ENCODE measurements at places on chromosomes 16 and 17.
A peak's percentile ranks its signal among the peaks of the same experiment; 100 is the strongest.

- DNase-seq, result no peak
These were observed 205.2 kb downstream of the STX8 start for GRCh38 chr17:9370467-9370866.

DNA sequence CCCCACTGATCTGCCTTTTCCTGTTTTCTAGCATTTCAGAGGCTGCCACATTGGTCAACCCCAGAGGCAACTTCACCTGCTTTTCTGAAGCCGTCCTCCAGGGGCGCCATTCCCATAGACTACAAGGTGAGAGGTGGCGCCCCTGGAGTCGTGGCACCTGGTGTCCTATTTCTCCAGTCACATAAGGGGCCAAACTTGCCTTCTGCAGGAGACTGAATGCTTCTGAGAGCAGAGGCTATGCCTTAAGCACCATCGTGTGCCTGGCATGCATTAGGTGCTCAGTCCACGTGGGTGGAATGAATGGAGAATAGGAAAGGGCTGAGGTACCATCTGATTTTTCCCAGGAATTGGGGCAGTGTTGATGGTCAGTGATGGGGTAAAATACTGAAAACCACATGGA is 164.8 kb downstream of the HAPSTR1 start:
- no peak for DNase-seq

- no peak for DNase-seq
These were observed 3.2 kb downstream of the KIFC3 start for GRCh38 chr16:57798953-57799599.

GRCh38 chr16:31916056-31916488 is 42.5 kb downstream of the ZNF267 start:
- DNase-seq, result no peak

- DNase-seq, result no peak
These were observed 102.1 kb downstream of the CDH13 start for GRCh38 chr16:82728901-82729300.

- no peak for DNase-seq
These were observed 33.8 kb downstream of the SDK2 start for GRCh38 chr17:73610331-73610911.

- DNase-seq, result no peak
These were observed 3.9 kb downstream of the NAGS start for GRCh38 chr17:44008205-44008909.

DNA sequence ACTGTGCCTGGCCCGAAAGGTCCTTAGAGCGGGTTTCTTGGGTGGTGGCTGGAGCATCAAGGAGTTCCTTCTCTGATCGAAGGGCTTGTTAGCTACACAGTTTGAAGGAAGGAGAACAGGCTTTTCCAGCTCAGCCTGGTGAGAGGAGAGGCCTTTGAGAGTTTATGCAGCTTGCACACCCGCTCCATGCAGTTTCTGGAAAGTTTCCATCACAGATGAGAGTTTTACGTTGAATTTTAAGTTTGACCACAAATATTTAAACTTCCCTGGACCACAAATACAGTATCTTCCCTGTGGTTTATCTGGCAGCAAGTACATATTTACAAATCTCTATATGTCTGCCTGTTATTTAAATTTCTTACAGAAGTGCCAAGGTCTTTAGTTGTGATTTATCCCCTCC is 56.8 kb downstream of the HIC1 start:
- DNase-seq, result no peak

DNA sequence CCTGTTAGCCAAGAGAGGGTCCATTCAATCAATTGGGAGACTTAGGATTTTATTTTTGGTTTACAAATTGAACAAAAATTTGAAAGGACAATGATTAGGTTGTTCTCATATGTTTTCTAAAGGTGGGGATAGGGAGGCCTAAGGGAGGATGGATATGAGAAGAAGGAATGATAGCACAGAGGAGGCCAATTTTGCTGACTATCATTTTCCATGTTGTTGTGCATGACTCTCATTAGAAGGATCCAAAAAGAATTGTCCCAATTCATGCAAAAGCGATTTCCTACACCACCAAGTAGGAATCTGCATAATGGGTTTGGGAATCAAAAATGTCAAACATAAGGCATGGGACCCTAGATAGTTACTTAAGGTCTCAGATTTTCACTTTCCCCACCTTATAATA is 524.8 kb downstream of the KIF2B start:
- DNase-seq, result no peak

DNA sequence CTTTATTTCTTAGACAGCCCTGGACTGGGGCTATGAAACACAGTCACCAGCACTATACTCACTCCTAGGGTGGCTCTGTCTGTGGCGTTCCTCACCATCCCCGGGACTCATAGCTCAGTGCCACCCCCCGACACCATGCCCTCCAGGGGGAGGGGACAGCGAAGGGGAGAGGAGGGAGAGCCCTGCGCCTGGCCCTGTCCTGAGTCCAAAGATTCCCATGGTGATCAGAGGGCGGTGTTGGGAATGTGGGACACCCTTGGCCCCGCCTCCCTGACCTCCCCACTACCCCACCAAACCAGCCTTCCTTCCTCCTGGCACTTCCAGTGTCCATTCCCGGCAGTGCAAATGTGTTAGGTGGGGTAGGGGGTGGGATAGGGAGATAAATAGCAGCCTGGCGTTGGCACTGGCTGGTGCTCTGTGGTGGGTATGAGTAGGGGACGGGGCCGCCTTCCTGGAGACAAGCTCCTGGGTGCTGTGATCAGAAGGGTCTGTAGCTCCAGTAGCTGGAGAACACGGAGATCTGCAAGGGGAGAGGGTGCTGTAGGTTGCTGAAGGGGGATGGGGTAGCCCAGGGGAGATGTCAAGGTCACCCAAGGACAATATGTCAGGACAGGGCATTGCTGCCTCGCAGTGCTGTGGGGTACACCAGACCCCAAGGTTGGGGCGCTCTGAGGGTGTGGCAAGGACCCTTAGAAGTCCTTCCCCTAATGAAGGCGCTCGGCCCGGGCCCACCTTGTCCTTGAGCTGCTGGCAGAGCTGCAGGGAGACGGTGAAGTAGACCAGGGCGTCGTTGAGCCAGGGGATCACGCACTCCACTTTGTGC is 2.0 kb downstream of the SMIM22 start:
- no peak for DNase-seq

DNA sequence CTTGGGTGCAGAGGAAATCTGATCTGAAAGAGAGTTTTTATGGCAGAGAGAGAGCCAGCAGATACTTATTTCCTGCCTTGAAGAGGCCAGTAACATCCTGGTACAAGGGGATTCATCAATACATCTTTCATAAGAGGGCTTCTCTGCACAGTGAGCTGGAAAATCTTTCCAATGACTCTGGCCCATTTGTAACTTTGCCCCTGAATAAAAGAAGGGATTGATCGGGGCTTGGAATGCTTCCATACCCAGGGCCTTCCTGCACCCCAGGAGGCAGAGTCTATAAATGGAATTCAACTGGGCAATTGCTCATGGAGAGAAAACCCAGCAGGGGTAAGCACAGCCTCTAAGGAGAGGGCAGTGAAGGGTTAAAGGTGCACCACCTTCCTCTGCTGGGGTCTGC is 163.3 kb downstream of the XYLT1 start:
- no peak for DNase-seq

GRCh38 chr16:85969159-85969558 is 70.2 kb downstream of the IRF8 start:
- DNase-seq, result no peak

DNA sequence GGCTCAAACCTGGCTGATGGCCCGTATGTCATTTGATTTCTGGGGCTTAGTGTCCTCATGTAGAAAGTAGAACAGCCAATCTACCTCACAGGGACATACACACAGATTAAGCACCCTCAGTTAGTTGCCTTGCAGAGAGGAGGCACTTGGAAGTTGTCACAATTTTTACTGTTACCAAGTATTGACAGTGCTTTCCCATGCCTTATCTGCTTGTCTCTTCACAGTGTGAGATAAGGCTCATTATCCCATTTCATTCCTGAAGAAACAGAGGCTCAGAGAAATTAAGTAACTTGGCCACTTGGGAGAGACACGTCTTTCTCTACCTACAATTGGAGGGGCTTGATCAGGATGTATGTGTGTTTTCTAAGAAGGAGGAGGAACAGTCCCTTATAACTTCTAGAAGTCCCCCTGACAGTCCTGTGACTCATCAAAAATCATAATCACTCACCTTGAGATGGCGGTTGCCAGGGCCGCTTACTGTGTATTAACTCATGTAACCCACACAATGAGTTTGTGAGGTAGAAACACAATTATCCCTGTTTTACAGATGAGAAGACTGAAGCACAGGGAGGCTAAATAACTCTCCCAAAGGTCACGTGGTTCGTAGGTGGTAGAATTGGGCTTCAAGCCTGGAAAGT is 56.9 kb upstream of the LHX1 start:
- DNase-seq, result no peak

- no peak for DNase-seq
These were observed 3.4 kb downstream of the ZNF688 start for GRCh38 chr16:30567991-30568638.

GRCh38 chr17:67509390-67510287 is 132.6 kb downstream of the PITPNC1 start:
- no peak for DNase-seq

DNA sequence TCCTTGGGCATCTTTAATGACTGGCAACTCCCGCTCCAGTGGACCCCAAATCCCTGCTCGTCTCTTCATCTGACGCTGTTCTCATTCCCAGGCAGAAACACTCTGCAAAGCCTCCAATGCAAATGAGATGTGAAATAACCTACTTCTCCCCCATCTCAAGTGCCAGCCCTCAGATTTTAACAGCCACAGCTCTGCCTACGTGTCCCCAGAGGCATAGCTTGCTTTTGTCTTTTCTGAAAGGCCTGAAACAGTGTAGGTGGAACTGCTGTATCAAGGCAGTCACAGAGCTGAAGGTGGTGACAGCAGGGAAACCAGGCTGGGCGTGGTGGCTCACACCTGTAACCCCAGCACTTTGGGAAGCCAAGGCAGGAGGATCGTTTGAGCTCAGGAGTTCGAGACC is 14.7 kb downstream of the RPH3AL start:
- peak; percentile 37 for DNase-seq

- no peak for DNase-seq
These were observed 3.9 kb downstream of the ITGA3 start for GRCh38 chr17:50059759-50060273.

DNA sequence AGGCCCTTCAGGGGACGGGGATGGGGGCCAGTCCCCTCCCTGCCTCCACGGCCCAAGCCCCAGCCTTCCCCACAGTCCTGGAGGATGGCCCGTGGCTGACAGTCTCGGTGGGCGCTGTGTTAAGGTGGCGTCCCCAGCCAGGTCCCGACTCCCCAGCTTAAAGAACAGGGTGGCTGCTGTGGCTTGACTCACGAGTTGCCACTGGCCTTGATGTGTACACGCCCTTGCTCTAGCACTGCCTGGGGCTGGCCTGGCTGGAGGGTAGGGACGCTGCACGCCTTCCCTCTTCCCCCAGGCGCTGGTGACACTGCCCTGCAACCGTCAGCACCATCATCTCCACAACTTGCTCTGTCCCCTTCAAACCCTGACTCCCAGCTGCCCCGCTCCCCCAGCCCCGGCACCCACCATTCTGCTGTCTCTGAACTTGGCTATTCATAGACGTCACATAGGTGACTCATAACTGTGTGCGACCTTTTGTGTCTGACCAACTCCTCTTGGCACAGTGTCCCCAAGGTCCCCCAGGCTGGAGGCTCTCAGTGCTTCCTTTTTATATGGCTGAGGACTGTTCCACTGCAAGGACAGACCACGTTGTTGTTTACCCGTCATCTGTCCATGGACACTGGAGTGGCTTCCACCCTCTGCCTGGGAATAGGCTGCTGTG is 6.3 kb downstream of the GNPTG start:
- no peak for DNase-seq

- no peak for DNase-seq
These were observed 274.5 kb upstream of the ELAC2 start for GRCh38 chr17:13292291-13292690.

- no peak for DNase-seq
These were observed 71.0 kb downstream of the CMC2 start for GRCh38 chr16:80935691-80936090.

DNA sequence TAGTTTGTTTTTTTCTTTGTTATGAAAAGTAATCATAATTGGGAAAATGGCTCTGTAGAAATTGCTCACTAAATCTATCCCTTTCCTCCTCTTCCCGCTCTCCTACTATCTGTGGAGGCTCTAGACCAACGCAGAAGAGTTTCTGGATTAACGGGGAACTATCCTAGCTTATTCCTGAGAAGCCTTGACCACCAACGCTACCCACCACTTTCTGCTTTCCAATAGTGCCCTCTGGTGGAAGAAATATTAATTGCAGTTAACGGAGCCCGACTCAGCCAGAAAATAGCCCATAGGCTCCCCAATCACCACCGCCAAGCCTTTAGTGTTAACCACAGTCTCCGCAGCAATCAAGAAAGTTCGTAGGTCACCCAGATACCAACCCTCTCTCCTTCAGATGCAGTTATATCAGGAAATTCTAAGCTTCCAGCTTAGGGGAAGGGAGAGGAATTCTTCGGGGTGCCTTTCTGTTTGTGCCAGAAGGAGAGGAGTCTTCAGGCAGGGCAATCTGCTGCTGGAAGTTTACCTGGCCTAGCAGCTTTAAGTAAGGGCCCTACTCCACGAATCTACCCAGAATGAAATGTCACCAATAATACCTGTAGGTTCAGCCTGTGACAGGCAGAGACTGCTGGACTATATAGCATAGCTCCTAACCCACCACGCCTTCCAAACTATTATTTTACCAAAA is 23.0 kb upstream of the NSRP1 start:
- DNase-seq, result peak; percentile 25

- no peak for DNase-seq
These were observed 42.7 kb downstream of the GNAO1 start for GRCh38 chr16:56233795-56234566.

GRCh38 chr17:81712468-81713003 is 452 bp downstream of the SLC25A10 start:
- no peak for DNase-seq

DNA sequence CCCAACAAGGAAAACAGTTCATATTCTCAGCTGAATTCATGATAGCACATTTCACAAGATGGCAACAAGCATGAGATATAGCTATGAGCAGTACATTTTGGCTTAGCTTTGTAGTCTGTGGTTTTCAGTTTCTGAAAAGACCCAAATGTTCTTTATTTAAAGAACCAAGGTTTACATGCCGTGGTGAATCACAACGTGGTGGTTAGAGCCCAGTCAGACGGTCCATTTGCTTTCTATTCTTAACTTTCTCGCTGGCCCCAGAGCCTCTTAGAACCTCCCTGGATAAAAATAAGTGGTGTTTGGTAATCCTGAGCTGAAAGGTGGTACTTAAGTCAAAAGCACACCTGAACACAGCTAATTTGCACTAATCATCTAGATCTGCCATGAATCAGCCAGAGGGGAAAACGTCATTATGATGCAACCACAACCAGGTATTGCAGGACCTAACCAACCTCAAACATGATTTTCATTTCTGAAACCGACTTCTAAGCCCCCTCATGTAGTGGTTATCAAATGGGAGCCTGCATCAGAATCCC is 18.6 kb upstream of the HAPSTR1 start:
- no peak for DNase-seq
